GM04504 (cell line): ENCODE measurements at places on chromosomes 6 and 20.

DNA sequence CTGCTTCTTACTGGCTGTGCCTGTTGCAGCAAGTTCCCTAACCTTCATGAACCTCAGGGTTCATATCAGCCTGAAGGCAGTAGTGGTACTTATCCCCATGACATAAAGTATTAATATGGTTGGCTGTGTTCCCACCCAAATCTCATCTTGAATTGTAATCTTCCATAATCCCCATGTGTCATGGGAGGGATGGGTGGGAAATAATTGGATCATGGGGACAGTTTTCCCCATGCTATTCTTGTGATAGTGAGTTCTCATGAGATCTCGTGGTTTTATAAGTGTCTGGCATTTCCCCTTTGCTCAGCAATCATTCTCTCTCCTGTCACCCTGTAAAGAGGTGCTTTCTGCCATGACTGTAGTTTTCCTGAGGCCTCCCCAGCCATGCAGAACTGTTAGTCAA, 61.8 kb downstream of the FAM229B start:
- no peak for DNase-seq

DNA sequence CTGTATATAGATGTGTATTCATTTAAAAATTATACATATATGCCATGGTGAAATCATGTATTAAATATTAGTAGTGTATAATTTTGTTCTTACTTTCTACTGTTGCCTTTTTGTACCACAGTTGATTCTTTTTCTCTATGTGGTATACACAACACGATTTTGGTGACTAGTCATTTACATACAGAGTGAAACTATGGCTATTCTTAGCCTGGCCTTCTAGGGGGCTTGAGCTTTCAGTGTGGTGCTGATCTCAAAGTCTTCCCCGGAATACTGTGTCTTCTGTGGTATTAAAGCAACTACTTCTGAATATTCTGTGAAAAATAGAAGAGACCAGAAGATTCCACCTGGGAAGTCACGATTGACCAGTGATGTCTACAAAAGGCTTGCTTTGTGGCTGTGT, 301.9 kb downstream of the UTRN start:
- no peak for DNase-seq

- no peak for DNase-seq
Observed at GRCh38 chr6:133241901-133242636, 912 bp downstream of the EYA4 start.

- no peak for DNase-seq
Observed at GRCh38 chr20:1846341-1846740, 48.9 kb upstream of the SIRPA start.

GRCh38 chr20:63531686-63532448, 5.3 kb downstream of the PTK6 start:
- DNase-seq = no peak

DNA sequence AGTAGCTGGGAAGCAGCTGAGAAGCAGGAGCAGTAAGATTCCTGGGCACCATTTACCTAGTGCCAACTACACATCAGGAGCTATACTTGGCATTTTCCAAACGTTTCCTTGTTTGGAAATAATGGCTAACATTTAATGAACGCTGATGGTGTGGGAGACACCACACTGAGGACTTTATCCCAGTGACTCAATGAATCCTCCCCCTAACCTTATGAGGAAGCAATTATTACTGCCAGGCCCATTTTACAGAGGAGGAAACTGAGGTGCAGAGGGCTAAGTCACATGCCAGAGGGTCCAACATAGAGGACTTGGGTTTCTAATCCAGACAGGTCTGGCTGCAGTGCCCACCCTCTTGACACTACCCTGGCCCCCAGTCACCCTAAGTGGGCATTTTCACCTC, 6.1 kb downstream of the PTGIS start:
- no peak for DNase-seq

- DNase-seq = no peak
Observed at GRCh38 chr6:13813621-13814175, 659 bp downstream of the MCUR1 start.

GRCh38 chr20:12409501-12409900, 491.8 kb downstream of the BTBD3 start:
- DNase-seq = no peak

DNA sequence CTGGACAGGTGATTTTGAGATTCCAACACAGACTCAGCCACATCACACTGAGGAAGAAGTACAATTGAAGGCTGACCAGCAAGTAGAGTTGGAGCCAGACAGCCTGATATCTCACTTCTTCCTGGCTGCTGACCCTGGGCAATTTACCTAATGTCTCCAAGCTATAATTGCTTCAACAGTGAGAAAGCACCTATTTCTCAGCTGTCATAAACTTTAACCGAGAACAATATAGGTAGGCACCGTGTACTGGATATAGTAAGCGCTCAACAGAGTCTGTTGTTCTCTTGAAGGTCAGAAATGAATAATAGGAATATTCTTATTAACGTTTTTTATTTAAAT, 28.3 kb downstream of the STX7 start:
- DNase-seq = no peak

DNA sequence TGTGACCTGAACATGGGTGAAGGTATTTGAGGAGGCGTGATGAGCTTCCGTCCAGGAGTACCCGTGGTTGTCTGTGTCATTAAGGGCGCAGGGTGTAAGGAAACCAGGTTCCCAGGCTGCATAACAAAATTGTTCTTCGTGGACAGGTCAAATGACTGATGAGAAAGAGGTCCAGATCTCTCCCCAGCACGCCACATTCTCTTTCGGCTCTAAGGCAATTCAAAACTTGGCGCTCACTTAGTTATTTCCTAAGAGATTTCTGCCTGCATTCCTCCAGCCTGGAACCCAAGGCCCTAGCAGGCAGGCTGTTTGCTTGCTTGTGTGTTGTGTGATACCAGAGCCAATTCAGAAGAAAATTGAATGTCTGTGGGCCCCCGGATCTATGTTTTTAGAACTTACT, 139.9 kb downstream of the AGPAT4 start:
- no peak for DNase-seq

- no peak for DNase-seq
Observed at GRCh38 chr20:59165891-59166709, 2.5 kb downstream of the ZNF831 start.

DNA sequence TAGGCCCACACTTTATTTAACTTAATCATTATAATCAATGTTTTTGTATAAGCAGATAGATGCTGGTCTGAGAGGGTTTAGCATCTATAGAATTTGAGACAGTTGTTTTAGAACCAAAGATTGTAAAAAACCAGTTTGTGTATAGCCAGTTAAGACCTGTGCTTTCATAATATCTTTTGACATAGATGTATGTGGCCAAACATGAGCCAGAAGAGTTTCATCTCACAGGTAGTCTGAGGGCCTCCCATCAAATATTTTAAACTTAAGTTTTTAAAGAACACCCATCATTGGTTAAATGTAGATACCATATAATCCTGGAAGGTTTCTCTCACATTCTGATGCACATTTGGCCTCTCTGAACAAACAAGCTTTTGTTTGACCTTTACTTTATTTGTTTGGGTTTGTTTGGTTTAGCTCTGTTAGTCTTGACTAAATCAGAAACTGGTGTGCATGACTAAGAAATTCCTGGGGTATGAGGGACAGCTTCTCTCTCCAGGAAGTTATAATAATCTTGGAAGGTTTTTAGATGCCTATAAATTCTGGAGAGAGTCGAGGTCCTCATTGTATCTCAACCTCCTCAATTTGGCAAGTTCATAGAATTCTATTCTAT, 58.0 kb upstream of the TMEM200A start:
- DNase-seq = peak; percentile 37
